Activated gamma-delta T cell treated with Interleukin-2 at 50 U/mL for 16 hours (primary cell): ENCODE measurements at places on chromosomes 2 and 18.

DNA sequence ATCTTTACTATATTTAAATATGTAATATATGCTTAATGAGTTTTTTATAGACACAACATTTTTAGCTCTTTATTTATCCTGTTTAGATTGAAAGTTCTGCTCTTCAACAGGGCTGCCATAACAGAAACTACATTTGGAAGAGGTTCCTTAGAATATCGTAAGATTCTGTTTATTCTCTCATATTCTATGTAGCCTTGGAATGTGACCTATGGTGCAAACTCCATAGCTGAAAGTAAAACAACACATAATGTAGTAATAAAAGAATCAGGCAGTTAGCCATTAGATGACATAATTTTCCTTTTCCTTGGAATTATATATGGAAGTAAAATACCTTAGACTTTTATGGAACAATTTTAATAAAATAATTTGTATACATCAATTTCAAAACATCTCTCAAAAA lies 91.3 kb downstream of the ZNF804A start:
- DNase-seq = no peak

DNA sequence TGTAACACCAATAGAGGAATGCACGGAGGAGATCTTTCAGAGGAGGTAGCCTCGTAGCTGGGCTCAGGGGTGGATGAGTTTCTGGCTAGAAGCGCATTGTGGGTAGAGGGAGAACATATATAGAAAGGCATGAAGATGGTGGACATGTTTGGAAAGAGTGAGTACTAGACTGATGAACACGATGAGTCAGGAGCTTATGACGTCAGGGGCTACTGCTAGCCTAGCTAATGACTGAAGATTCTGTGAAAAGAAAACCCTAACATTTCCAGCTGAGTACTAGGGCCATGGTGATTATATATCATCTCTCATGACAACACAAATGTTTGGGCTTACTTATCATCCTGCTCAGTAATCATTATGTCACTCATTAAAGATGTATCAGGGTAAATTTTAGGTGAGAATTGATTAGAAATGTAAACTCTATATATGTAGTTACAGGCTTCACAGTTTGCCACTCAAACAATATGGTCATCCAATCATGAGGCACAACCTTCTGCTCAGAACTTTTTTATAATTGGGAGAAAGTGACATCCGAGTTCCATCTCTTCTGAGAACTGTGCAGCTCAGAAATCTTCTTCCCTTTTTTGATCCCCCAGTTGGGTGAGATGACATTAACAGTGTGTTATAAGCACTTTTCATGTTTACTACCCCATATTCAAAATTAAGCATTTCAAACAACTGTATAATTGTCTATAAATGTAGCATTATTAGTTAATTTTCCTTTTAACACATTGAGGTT lies 22.2 kb upstream of the IL1RN start:
- DNase-seq = no peak

- DNase-seq = no peak
These were observed 4.6 kb downstream of the SP140 start for GRCh38 chr2:230230087-230230486.

DNA sequence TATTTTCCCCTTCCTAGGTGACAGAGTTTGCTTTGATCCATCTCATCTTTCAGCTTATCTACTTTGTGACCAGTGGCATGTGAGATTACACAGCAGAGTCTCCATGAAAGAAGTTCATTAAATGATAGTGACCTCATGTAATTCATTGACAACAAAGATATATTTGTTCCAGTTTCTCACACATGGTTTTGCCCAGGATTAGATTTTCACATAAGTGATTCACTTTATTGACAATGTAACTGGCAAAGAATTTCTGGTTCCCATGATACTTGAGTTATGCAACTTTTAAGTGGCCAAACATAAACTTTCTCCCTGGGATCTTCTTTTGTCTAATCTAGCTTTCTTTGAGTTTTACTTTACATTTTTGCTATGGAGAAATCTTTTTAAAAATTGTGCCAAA lies 50.0 kb downstream of the MC4R start:
- no peak for DNase-seq

- DNase-seq = no peak
These were observed 107.9 kb upstream of the PARD3B start for GRCh38 chr2:204437408-204437807.

- DNase-seq = no peak
These were observed 181.2 kb downstream of the FAM124B start for GRCh38 chr2:224220586-224221255.

DNA sequence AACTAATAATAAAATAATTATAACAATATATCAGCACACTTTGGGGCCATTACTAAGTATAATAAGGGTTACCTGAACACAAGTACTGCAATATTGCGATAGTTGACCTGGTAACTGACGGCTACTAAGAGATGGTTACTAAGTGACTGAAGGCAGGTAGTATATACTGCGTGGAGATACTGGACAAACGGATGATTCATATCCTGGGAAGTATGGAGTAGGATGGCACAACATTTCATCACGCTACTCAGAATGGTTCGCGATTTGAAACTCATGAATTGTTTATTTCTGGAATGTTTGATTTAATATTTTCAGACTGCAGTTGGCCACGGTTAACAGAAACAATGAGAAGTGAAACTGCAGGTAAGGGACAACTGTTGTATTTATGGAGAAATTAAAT lies 39.5 kb upstream of the FLACC1 start:
- DNase-seq = no peak

DNA sequence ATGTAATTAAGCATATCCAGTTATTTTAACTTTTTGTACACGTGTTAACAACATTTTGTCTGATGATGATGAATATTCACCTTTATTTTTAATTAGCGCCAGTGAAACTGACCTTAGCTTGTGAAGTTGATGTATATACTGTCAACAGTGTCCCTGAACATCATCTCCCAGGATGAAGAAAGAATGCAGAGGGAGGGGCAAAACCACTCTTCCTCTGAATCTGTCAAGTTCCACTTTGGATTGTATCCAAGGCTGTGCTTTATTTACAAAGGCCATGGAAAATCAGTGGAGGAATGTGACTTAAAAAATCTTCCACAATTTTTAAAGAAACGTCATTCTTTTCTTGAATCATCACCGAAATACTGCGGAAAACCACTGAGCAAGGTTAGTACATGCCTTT lies 4.5 kb upstream of the RMDN2 start:
- no peak for DNase-seq

DNA sequence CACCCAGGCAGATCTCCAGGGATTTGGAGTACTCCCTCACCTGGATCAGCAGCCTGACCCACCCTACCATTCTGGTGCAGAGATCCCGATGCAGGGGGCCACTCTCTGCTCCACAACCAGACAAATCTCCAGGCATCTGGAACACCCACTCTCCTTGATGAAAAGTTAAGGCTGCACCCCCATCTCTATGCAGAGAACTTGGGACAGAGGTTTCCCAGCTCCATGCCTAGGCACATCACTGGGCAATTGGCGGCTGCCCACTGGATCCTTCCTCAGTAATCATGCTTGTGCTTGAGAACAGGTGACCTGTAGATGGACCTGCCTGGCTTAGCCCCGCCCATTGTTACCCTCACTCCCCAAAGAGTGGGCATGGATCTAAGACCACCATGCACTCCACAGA lies 624.9 kb downstream of the CBLN2 start:
- DNase-seq = no peak

GRCh38 chr2:146228020-146228393 lies 1616.8 kb upstream of the ACVR2A start:
- DNase-seq = no peak

DNA sequence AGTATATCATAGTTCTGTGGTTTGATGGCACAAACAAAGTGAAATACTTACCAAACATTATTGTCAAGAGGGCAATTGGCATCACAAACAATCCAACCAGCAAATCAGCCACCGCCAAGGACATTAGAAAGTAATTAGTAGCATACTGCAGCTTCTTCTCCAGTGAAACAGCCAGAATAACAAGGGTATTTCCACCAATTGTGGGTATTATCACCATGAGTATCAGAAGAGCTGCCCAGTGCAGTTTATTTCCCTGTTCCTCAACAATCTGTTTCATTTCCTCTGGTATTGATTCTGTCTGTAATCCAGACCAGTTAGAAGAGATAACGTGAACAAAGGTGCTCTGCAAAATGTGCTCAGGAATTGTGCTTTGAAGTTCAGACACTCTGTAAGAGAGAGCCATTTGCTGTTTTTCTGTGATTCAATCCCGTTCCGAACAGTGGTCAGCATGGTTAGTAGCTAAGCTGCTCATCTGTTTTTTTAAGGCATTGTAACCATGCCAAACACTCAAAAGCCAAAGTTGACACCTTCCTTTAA lies 1.4 kb downstream of the HTR2B start:
- DNase-seq = no peak

DNA sequence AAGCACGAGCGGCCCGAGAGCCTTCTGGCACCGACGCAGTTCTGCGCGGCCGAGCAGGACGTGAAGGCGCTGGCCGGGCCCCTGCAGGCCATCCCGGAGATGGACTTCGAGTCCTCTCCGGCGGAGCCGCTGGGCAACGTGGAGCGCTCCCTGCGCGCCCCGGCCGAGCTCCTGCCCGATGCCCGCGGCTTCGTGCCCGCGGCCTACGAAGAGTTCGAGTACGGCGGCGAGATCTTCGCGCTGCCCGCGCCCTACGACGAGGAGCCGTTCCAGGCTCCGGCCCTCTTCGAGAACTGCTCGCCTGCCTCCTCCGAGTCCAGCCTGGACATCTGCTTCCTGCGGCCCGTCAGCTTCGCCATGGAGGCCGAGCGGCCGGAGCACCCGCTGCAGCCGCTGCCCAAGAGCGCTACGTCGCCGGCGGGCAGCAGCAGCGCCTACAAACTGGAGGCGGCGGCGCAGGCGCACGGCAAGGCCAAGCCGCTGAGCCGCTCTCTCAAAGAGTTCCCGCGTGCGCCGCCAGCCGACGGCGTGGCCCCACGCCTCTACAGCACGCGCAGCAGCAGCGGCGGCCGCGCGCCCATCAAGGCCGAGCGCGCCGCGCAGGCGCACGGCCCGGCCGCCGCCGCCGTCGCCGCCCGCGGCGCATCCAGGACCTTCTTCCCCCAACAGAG lies 70.4 kb downstream of the ARHGEF33 start:
- DNase-seq = peak; percentile 41

- DNase-seq = no peak
These were observed 114.0 kb upstream of the RND3 start for GRCh38 chr2:150601280-150602038.

GRCh38 chr2:178731300-178731699 lies 75.9 kb downstream of the TTN start:
- DNase-seq = no peak

DNA sequence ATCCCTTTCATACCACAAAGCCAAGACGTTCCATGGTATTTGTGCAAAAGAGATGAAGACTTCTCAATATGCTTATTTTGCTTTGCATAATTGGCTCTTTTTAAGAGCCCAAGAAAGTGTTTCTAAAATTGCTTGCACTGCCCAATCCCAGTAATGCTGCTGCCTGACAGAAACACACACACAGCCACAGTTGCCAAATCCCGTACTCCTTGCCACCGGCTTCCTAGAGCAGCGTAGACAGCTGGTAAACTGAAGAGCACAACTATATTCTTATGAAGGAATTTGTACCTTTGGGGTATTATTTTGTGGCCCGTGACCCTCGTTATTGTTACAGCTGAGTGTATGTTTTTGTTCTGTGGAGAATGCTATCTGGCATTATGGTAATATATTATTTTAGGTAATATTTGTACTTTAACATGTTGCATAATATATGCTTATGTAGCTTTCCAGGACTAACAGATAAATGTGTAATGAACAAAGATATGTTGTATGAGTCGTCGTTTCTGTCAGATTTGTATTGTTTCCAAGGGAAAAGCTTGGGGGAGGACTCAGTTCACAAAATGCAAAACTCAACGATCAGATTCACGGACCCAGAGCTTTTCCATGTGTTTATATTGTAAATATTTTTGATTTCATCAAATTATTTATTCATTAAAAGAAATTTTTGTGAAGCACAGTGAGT lies 202.9 kb upstream of the RAB12 start:
- no peak for DNase-seq

GRCh38 chr2:169080250-169081069 lies 11.1 kb downstream of the DHRS9 start:
- no peak for DNase-seq

DNA sequence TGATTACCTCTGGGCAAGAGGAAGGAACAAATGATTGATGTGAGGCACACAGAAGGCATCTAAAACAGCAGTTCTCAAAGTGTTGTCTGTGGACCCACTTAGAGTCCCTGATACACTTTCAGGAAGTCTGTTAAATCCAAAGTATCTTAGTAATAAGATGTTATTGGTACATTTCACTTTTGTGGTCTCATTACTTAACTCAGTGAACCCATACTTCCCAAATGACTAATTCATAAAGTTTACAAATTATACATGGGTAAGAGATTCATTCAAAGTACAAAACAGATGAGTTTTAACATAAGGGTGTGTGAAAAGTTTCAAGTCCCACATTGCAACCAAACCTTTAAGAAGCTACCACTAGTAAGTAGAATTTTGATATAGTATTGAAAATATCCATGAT lies 440.5 kb downstream of the NUP35 start:
- DNase-seq = no peak

DNA sequence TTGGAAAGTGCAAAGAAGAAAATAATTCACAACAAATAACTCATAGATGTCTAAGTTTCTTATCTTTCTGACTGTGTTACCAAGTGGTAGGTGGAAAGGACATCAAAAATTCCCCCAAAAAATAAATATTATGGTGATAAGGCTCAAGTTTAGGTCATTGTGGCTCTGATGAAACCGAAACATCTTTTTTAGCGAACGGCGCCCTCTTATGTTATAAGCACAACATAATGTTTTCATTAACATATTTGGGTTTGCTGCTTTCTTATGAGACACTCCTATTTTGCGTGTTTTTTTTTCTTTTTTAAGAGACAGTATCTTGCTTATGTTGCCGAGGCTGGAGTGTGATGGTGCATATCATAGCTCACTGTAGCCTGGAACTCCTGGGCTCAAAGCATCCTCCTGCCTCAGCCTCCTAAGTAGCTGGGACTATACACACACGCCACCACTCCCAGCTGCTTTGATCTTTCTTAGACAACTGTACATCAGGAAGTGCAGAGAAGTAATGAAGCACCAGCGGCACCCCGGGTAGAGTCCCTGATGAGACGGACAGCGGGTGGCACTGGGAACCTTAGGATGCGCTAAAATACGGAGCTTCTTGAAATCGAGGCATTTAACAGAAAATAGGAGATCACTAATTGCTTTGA lies 38.5 kb upstream of the SLC35G4 start:
- no peak for DNase-seq

- no peak for DNase-seq
These were observed 107.0 kb downstream of the STRN start for GRCh38 chr2:36859366-36859792.

- DNase-seq = no peak
These were observed 125.9 kb downstream of the MAIP1 start for GRCh38 chr2:200081236-200081635.
